ENCODE measurements at places on chromosomes 6 and 20.
A peak's percentile ranks its signal among the peaks of the same experiment; 100 is the strongest.

GRCh38 chr6:56222499-56222898 is 24.9 kb downstream of the COL21A1 start:
- DNase-seq, result peak; percentile 84

DNA sequence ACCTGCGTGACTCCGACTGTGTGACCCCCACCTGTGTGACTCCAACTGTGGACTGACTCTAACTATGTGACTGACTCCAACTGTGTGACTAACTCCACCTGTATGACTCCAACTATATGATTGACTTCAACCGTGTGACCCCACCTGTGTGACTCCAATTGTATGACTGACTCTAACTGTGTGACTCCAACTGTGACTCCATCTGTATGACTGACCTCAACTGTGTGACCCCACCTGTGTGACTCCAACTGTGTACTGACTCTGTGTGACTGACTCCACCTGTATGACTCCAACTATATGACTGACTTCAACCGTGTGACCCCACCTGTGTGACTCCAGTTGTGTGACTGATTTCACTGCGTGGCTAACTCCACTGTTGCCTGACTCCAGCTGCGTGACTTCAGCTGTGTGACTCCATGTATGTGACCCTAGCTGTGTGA is 38.6 kb downstream of the SYNJ2 start:
- no peak for DNase-seq

DNA sequence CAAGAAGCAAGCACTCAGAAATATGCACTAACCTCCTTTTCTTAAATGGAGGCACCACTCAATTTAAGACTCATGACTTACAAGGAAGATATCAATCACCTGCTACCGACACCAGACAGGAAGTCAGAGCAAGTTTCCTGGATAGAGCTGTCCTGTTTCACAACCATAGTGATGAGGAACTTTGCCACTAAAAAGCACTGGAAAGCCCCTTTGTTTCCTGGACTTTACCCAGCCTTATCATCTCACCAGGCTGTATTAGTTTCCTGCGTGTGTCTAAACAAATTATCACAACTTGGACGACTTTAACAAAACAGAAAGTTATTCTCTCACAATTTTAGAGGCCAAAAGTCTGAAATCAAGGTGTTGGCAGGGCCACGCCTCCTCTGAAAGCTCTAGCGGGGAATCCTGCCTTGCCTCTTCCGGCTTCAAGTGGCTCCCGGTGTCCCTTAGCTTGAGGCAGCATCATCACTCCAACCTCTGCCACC is 253.8 kb upstream of the STXBP5 start:
- peak; percentile 4 for DNase-seq

DNA sequence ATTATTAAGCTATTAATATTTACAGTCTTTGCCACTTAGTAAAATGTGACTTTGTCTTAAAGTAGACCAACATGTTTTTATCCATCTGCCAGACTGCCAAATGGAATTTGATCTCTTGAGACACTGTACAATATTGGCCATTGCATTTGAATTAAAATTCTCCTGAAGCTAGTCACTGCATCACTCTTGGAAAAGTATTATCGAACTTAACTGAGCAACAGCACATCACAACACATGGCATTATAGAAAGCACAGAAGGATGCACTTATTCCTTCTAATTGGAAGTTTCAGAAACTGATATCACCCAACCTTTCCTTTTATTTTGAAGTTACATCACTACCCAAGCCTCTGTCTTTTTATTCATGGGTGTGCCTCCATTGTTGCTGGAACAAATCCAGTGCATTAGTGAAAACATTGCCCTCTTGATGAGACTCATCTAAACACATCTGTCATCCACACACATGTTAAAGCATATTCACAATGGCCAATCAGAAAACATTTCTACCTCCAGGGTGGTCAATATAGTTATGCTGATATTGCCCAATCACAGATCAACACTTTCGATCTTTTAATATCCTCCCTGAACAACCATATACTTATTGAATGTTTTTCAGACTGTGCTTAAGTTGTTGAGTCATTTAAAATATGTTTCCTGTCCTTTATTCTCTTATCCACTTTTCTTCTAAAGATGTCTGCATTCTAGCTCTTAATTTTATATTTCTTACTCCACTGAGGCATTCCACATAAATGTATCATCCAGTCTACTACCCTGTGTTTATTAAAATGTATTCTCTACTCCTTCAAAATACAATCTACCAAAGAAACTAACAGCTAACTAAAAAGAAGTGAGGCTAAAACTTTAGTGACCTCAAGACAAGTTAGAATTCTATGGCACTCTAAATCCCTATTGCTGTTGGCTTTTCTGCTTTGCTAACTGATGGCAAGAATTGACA is 535.0 kb downstream of the RFPL4B start:
- peak; percentile 66 for DNase-seq

GRCh38 chr6:158786645-158787304 is 32.4 kb downstream of the EZR start:
- DNase-seq, result no peak

GRCh38 chr20:16434062-16434664 is 139.1 kb downstream of the KIF16B start:
- peak; percentile 10 for DNase-seq

- no peak for DNase-seq
These were observed 513.3 kb downstream of the HAO1 start for GRCh38 chr20:7426890-7427496.

DNA sequence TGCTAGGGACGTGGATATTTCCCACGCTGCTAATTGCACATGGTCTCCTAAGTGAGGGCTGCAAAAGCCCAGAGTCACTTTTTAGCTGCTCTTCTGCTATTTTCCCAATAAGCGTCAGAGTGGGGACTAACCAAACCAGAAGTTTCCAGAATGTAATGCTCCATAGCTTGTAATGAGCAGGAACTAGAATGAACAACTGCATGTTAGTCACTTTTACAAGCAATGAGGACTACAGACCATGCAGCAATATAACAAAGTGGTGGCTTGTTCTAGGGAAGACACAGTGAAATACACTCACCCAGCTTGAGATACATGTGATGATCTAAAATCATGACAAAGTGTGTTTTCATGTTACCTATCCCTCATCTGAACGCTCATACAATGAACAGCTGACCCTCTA is 314.1 kb upstream of the SGK1 start:
- no peak for DNase-seq

- no peak for DNase-seq
These were observed 309.9 kb upstream of the CDYL start for GRCh38 chr6:4466261-4466660.

- DNase-seq, result no peak
These were observed 312.6 kb downstream of the CD83 start for GRCh38 chr6:14430218-14430617.

DNA sequence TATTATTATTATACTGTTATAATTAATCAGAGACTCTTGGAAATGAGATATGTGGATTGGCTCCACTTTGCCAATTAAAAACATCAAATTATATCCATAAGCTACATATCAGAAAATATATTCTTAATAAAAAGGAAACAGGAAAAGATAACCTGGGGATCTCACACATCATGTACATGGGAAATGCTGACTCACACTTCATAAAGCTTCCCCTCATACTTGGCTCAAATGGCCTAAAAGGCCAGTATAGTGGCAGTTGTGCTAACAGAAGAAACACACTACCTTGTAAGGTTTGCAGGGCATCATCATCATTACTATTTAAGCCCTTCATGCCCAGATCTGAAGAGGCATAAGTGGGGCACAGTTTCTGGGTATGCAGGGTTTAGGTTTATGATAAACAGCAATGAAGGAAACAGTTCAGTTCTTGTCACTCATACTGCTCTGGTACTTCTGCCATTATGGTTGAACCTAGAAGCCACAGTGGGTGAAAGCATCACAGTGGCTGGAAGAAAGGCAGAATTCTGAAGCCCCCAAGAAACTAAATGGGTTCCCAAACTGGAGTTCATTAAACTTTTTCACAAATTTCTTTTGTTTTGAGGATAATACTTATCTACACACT is 60.6 kb downstream of the BTBD9 start:
- no peak for DNase-seq

DNA sequence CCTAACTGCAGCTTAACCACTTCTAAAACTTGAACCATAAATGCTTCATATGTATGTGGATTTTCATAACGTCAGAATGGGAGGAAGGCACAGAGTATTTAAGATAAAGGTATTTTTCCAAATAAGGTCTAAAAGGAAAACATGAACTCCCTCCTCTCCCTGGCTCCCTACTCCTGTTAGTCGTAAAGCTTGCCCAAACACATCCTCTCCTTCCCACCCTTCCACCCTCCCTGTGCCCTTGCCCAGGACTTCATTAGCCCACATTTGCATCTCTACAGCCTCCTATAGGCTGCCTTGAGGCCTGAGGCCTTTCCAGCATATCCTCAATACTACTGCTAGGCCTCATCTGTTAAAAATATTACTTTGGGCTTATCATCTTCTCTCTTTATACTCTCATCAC is 17.1 kb upstream of the SMIM13 start:
- no peak for DNase-seq

DNA sequence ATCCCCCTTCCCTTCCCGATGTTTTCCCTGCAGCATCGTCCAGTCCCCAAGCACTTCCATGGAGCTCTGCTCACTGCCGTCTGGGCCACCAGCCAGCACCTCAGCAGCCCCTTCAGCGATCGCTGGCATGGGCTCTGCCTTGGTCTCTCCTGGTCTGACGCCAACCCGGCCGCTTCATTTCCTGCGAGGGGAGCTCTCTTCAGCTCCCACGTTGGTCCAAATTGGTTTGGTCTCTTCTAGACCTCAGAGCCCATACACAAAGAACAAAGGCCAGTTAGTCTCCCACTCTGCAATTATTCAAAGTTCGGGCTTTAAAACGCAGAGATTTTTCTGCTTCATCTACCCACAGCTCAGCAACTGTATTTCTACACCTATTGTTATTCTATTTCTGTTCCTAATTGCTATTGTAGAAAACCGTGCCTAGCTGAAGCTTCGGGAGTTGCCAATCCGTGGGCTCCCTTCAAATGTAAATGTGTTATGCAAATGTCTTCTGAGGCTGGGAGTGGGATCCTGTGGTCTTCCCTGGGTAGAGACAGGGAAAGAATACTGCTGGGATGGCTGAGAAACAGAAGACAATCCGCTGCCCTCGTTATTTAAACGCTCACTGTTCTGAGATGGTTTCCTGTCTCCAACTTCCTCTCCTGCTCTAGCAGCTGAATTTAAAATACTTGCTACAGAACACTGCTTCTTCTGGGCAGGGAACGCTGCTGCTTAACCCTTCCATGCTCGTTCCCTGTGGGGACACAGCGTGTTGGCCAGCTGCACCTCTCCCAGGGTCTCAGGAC is 154.2 kb upstream of the QKI start:
- no peak for DNase-seq

DNA sequence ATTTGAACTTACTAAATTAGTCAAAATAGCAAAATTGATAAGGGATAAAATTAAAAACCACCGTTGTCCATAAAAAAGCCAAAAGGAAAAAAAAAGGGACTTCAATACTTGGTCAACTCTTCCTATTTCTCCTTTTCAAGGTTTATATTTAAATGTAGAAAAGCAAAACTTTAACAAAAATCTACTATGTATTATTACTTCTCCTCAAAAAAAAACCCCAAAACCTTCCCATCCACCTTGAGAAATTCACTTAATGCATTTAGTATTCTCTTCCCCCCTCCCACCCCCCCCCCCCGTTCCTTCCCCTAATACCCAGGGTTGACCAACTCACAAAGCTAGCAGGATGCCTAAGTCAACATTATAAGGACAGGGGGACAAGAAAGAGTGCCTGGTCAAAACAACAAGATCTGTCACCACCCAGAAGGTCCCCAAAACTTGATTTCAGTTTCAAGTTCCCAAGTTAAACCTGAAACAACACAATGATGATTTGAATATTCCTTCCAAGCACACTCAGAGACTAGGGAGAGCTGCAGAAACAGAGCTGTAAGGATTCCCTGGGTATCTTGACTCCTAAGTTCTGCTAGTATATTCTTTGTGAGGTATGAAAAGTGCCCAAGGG is 14.6 kb downstream of the GMDS start:
- DNase-seq, result no peak

DNA sequence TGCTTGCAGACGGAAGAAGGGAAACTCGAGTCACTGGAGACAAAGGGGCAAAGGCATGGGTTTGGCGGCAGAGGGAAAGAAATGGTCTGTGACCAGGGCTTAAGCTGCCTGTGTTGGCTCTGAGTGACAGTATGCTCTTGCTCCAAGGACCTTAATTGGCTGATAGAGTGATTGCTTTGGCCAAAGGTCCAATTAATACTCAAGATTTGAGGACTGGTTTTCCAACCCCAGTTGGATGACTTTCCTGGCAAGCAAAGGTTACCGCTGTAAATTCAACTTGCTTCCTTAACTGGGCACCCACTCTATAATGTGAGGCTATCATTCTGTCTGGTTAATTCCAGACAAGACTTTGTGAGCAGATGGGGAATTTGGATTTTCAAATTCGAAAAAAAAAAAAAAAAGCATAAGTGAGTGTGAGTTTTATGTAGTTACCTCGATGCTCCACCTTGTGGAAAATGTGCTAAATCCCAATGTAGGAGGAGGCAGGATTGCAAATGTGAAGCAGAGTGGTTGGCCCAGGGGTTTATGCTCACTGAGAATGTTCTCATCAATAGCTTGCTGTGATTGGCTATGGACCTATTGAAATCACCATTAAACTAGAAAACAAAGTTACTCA is 150.7 kb upstream of the GMDS start:
- no peak for DNase-seq

DNA sequence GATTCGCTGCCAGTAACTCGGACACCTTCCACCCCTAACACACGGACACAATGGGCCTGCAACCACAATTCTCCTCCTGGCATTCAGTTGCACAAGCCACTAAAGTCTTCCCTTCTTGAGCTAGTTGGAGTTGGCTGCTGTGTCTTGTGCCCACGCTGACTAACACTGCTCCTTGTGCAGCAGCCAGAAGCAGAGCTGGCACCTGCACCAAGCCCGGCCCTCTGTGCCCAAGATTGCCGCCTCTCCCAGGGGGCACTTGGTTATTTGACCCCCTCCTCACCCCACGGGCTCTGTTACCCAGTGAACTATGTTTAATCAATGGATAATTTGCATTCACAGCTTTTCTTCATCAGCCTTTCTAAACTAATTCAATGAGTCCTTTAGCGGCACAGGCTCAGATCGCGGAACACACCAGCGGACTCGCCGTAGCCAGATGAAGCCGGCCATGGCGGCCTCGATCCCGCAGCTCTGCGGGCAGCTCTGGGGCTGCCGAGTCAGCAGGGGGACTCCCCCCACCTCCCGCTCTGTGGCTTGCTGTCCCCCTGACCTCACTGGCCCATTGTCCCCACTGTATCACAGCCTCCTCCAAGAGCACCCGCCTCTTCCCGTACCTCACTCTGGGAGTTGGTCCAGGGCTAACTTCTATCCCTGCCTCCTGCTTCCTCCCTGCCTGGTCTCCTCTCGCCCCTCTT is 94.8 kb upstream of the AFDN start:
- DNase-seq, result no peak

DNA sequence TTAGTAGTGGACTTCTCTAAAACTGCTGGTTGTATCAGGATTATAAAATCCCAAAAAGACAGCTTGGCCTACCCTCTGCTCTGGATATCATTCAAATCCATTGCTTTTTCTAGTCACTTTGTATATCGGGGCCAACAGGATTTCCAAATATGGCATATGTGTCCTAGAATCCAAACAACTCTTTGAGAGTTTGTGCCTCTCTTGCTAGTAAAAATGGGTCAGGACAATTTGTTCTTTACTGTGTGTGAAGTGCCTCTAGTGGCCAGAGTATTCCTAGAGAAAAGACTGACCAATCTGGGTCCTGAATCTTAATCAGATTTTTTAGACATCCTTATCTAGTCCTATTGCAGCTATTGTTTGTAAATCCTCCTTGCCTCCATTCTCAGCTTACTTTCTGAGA is 33.5 kb upstream of the MANEA start:
- no peak for DNase-seq
